Stimulated activated CD4-positive, alpha-beta T cell treated with anti-CD3 and anti-CD28 coated beads, Interleukin-15, amount 100 ng/mL, for 48 hours (primary cell): ENCODE measurements at places on chromosomes 4 and X.

DNA sequence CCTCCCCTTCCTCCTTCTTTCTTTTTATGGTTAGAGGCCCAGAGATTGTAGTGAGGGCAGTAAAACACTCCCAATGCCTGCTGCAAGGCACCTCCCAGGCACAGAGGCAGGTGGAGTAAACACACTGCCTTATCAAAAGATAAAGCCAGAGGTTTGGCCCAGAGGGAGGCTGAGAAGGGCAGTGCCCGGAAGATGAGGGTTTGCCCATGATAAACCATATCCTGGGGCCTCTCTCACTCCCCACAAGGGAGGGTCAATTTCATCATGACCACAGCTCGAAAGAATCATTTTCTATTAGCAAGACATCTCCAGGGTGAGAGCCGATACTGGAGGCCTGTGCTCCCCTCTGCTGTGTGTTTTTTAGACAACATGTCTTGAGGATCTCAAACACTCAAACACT, 98.5 kb upstream of the FAM9C start:
- no peak for DNase-seq

DNA sequence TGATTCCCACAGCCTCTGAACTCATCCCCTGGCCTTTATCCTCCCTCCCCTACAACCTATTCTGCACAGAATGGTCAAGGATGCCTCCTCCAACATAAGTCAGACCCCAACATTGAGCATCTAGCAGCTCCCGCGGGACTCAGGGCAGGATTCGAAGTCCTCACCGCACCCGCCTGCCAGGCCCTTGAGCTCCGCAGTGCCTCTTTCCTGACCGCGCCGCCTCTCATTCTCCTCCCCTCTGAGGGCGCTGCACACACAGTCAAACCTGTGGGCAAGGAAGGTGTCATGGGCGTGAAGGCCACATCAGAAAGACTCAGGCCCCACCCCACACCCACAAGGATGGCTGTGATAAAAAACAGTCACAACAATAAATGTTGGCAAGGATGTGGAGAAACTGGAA, 84.1 kb downstream of the CPZ start:
- DNase-seq = no peak

GRCh38 chr4:74097631-74098426, 1.2 kb downstream of the CXCL2 start:
- no peak for DNase-seq

DNA sequence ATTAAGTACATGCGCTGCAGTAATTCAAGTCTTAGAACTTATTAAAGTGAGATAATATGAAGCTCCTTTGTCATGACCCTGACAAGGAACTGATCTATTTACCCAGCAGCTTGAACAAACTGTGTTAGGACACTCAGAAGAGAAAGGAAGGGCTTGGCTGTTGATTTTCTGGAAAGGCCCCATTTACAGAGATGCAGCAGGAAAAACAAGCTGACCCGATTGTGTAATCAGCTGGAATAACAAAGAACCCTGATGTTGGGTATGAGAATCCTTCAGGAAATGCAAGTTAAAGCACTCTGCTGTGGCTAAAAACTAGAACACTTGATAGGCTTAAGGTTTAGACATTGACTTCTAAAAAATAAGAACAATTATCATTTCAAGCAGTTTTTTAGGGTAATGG, 64.8 kb downstream of the TBC1D9 start:
- no peak for DNase-seq

GRCh38 chr4:166895771-166896170, 338.5 kb downstream of the SPOCK3 start:
- no peak for DNase-seq

GRCh38 chrX:103498786-103499185, 20.5 kb downstream of the RAB40A start:
- no peak for DNase-seq

DNA sequence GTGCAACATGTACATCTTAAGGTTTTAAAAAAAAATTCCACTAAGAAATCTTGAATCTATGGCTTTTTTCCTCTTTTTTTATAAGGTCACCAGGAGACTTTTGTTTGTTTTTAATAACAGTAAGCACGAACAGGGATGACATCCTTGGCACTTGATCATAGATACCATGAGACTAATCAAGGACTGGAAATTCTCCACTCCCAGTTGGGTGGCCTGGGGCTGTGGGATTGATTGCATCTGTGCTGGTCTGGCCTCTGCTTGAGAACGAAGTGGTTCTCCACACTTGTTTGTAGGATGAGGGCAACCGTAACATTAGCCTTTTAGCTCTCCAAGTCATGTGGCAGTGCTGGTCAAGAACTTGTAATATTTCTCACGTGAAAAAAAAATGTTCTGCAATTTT, 35.4 kb downstream of the SNX25 start:
- no peak for DNase-seq

- DNase-seq = no peak
Observed at GRCh38 chr4:102469806-102470205, 31.4 kb upstream of the NFKB1 start.
